ENCODE measurements at places on chromosomes 11 and 22.

- no peak for DNase-seq
Observed at GRCh38 chr22:40567106-40567505, 69.4 kb downstream of the MRTFA start.

GRCh38 chr11:78226684-78227680 is 38.3 kb downstream of the USP35 start:
- DNase-seq, result no peak

GRCh38 chr11:16148301-16148931 is 207.9 kb downstream of the SOX6 start:
- DNase-seq, result no peak

DNA sequence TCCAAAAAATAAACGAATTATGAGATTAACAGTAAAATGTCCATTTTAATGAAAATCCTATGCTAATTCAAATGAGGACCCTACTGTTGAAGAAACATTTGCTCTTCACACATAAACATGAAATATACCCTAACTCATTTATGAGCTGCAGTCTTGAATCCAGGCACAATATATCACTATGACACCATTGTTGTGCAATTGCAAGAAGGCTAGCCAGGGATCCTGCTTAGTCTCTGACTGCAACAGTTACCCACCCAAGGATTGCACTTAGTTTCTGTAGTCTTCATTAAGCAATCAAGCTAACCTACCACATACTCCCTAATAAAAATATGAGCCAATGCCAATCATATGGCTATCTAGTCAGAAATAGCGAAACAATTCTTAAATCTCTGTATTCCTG is 981.0 kb upstream of the FAT3 start:
- DNase-seq, result no peak
